Neuronal stem cell (in vitro differentiated cells): ENCODE measurements at places on chromosomes 2 and 18.

- H3K27me3 ChIP-seq: no peaks in the 10 kb centered on the region
- no peak for DNase-seq
- H3K36me3 ChIP-seq: no peaks in the 10 kb centered on the region
- peaks cover 2% of the 10 kb centered on the region for H3K4me1 ChIP-seq
- no peak overlapping the region for H3K27ac ChIP-seq
Observed at GRCh38 chr18:26327062-26327461, 100.8 kb downstream of the TAF4B start.

- no peak overlapping the region for H3K4me3 ChIP-seq
- no peaks in the 10 kb centered on the region for H3K36me3 ChIP-seq
- no peaks in the 10 kb centered on the region for H3K27me3 ChIP-seq
- no peak for DNase-seq
- no peak overlapping the region for H3K27ac ChIP-seq
Observed at GRCh38 chr18:58178511-58178910, 134.5 kb downstream of the NEDD4L start.

DNA sequence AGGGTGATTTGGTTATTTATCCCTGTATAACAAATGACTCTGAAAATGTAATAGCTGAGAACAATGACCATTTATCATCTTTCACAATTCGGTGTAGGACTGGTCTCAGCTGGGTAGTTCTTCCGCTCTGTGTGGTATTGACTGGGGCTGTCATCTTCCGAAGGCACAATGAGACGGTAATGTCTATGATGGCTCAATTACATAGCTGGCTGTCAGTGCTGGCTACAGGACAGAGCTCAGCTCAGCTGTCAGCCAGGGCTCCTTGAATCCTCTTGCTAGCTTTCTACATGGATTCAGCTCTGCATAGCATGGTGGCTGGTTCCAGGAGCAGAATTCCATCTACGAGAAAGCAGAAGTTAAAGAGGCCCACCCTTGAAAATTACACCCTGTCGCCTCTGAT is 483.8 kb downstream of the TDRD15 start:
- DNase-seq: no peak
- no peak overlapping the region for H3K27ac ChIP-seq
- no peaks in the 10 kb centered on the region for H3K27me3 ChIP-seq
- no peaks in the 10 kb centered on the region for H3K36me3 ChIP-seq

DNA sequence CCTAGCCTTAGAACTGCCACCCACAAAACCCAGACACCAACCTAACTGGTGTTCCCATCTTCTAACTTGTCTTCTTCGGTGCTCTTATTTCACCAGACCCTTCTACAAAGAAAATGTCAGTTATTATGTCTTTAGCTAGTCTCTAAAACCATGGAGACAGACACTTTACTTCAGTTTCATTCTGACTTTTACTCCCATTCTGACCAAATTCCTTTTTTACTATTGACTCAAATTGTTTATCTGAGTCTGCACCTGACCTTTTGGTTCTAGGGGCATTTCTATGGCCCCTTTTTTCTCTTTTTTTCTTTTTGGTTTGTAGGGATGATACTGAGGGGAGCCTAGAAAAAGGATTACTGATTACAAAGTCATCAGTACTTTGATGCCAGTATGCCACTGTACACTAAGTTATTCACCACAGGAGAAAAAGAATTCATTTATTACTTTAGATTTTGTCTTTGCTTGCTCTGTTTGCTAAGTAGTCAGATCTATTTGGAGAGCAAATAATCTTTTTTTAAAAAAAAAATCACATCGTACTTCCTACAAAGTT is 6.8 kb upstream of the SLC1A4 start:
- H3K27me3 ChIP-seq: no peaks in the 10 kb centered on the region
- H3K36me3 ChIP-seq: no peaks in the 10 kb centered on the region
- peaks cover 4% of the 10 kb centered on the region for H3K4me1 ChIP-seq

DNA sequence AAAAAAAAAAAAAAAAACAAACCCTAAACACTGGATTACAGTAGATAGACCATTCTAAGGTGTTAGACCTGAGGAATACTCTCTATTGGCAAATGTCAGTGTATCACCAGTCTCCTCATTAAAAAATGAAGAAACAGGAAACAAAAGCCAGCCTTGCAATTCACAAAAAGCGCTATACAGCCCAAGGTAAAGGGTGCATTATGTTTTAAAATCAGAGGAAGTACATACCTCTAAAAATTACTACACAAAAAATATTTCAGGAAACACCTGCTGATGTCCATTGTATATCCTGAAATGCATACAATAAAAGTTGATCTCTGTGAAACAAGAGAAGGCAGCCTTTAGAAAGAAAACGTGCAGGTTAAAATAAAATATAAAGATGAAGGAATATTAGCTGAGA is 54.9 kb upstream of the TSPYL6 start:
- DNase-seq: no peak
- H3K27ac ChIP-seq: no peak overlapping the region
- no peak overlapping the region for H3K4me3 ChIP-seq
- peaks cover 3% of the 10 kb centered on the region for H3K4me1 ChIP-seq

- no peaks in the 10 kb centered on the region for H3K36me3 ChIP-seq
- no peaks in the 10 kb centered on the region for H3K27me3 ChIP-seq
- no peaks in the 10 kb centered on the region for H3K4me1 ChIP-seq
- H3K4me3 ChIP-seq: no peak overlapping the region
- H3K27ac ChIP-seq: no peak overlapping the region
Observed at GRCh38 chr18:21141668-21142422, 30.2 kb upstream of the ROCK1 start.

- peak overlapping the region; percentile 14 for H3K4me3 ChIP-seq
- H3K27ac ChIP-seq: no peak overlapping the region
- DNase-seq: no peak
- H3K27me3 ChIP-seq: no peaks in the 10 kb centered on the region
- H3K4me1 ChIP-seq: peaks cover 3% of the 10 kb centered on the region
- no peaks in the 10 kb centered on the region for H3K36me3 ChIP-seq
Observed at GRCh38 chr2:238520359-238520886, 93.7 kb downstream of the ASB1 start.

- H3K27ac ChIP-seq: no peak overlapping the region
- H3K36me3 ChIP-seq: no peaks in the 10 kb centered on the region
- peaks cover 2% of the 10 kb centered on the region for H3K4me1 ChIP-seq
- H3K27me3 ChIP-seq: no peaks in the 10 kb centered on the region
- H3K4me3 ChIP-seq: no peak overlapping the region
- no peak for DNase-seq
Observed at GRCh38 chr2:20365249-20365817, 14.7 kb upstream of the PUM2 start.

DNA sequence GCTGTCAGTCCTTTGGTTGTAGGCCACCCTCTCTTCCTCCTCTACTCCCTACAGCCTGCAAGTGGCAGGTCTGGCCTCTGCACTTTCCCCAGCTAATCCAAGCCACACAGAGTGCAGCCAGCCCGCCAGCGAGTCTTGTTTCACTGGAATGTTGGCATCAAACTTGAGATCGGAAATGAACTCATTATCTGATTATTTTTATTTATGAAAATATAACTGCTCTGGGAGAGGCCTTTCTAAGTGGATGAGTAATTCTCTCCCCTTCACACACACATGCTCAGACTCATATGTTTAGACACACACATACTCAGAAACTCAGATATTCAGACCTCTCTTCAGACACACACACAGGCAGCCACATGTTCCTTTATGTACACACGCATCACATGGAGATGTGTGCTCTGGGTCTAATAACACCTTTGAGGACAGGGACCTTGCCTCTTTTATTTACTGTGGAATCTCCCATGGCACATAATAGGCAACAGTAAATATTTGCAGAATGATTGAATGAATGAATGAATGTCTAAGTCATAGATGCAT is 151.3 kb downstream of the ZFP36L2 start:
- no peak overlapping the region for H3K27ac ChIP-seq
- H3K4me3 ChIP-seq: no peak overlapping the region
- no peaks in the 10 kb centered on the region for H3K27me3 ChIP-seq
- H3K36me3 ChIP-seq: no peaks in the 10 kb centered on the region
- DNase-seq: no peak
- H3K4me1 ChIP-seq: peaks cover 14% of the 10 kb centered on the region

DNA sequence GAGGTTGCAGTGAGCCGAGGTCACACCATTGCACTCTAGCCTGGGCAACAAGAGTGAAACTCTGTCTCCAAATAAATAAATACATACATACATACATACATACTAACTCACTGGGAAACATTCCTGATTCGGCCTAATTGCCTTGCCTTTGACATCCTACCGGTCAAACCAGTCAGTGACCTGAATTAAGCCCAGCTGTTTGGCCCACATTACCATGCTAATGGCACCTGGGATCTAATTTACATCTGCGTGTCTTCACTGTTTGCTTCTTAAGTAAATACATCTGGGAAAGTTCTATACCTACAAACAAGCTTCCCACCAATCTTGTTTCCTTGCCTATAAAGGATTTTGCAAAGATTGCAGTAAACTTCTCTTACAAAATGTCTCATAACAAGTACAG is 230.2 kb upstream of the ZC3H15 start:
- no peak overlapping the region for H3K27ac ChIP-seq
- H3K36me3 ChIP-seq: no peaks in the 10 kb centered on the region
- no peak overlapping the region for H3K4me3 ChIP-seq
- no peaks in the 10 kb centered on the region for H3K4me1 ChIP-seq

- no peaks in the 10 kb centered on the region for H3K27me3 ChIP-seq
- peaks cover 4% of the 10 kb centered on the region for H3K4me1 ChIP-seq
- no peaks in the 10 kb centered on the region for H3K36me3 ChIP-seq
Observed at GRCh38 chr18:3294435-3295080, 32.6 kb downstream of the MYL12B start.

DNA sequence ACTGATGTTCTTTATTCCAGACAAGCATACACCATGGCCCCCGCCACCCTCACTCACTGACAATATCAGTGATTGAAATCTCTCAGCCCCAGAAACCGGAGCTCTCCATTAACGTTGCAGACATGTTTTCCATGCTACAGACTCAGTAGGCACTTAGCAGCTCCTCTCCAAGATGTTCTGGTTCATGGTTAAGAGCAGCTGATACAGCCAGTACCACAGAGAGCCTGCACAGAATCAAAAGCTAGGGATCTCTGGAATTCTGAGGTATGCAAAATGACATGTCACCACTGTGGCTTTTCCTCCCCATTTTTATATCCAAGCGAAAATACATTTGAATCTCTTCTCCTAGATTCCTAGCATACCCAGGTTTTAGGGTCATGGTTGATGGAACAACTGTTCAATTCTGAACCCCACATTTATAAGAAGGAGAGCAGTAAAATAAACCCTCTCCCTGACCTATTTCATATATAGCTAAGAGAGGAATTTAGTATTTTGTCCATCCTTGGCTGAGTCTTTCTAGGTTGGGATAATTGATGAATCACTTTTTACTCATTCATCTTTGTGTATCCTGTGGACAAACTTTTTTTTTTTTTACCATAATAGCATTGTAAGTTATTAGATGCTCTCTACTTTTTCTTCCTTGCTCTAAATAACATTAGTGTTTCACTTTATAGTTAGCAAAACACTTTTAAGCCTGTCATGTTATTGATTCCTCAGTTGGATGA is 488.4 kb upstream of the PIK3C3 start:
- H3K27ac ChIP-seq: no peak overlapping the region
- H3K27me3 ChIP-seq: no peaks in the 10 kb centered on the region
- no peak overlapping the region for H3K4me3 ChIP-seq
- no peaks in the 10 kb centered on the region for H3K36me3 ChIP-seq
- DNase-seq: no peak
- H3K4me1 ChIP-seq: peaks cover 1% of the 10 kb centered on the region

DNA sequence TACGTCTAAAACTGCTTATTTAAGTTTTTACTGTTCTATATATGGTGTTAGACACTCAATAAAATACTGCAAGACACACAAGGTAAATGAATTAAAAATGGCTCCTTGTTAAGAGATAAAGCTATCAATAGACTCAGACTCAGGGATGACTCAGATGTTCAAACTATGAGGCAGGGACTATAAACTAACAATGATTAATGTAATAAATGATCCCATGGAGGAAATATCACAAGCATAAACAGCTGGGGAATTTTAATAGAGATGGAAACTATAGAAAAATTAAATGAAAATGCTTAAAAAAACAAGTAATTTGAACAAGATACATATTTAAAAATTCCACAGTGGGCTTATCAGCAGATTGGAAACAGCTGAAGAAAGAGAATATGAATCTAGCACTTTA is 650.8 kb downstream of the DCDC2C start:
- H3K36me3 ChIP-seq: no peaks in the 10 kb centered on the region
- DNase-seq: no peak
- no peaks in the 10 kb centered on the region for H3K27me3 ChIP-seq
- no peak overlapping the region for H3K4me3 ChIP-seq
- H3K27ac ChIP-seq: no peak overlapping the region

DNA sequence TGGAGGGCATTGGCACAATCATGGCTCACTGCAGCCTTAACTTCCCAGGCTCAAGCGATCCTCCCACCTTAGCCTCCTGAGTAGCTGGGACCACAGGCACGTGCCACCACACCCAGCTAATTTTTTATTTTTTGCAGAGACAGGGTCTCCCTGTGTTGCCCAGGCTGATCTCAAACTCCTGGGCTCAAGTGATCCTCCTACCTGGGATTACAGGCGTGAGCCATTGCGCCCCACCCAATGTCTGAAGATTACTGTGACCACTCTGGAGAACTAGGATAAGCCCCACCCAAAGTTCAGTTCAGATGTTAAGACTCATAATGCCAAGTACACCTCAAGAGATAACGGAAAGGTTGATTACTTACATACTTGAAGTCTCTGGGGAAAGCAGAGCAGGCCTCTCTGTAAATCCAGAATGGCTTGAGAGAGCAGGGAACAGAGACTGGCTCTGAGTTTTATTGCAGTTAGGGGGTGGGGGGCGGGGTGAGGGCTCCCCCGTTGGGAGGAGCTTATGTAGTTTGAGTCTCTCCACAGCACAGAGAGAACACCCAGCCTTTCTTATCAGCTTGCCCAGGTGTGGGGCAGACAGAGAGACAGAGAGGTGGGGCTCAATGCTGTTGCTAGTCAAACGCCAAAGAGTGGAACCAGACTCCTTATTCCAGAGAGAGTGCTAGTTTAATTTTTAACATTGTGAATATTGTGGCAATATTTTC is 26.5 kb upstream of the ERICH2 start:
- no peak for DNase-seq
- no peak overlapping the region for H3K4me3 ChIP-seq
- no peaks in the 10 kb centered on the region for H3K36me3 ChIP-seq
- no peaks in the 10 kb centered on the region for H3K4me1 ChIP-seq
- no peaks in the 10 kb centered on the region for H3K27me3 ChIP-seq

DNA sequence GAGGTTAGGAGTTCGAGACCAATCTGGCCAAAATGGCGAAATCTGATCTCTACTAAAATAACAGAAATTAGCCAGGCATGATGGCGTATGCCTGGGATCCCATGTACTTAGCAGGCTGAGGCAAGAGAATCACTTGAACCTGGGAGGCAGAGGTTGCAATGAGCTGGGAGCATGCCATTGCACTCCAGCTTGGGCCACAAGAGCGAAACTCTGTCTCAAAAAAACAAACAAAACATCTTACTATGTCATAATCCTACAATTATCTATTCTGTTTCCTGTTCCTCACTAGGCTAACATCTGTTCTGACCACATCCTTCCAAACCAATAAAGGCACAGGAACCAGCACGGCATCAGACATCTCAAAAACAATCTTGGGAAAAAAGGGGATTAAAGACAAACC is 361.8 kb upstream of the UBE2E3 start:
- H3K36me3 ChIP-seq: no peaks in the 10 kb centered on the region
- H3K27ac ChIP-seq: no peak overlapping the region
- no peak for DNase-seq
- no peaks in the 10 kb centered on the region for H3K4me1 ChIP-seq
- no peak overlapping the region for H3K4me3 ChIP-seq
